CD4-positive, alpha-beta T cell treated with Interleukin-6 at 100 ng/mL for 8 hours (primary cell): ENCODE measurements at places on chromosomes 3 and 15.
A peak's percentile ranks its signal among the peaks of the same experiment; 100 is the strongest.

DNA sequence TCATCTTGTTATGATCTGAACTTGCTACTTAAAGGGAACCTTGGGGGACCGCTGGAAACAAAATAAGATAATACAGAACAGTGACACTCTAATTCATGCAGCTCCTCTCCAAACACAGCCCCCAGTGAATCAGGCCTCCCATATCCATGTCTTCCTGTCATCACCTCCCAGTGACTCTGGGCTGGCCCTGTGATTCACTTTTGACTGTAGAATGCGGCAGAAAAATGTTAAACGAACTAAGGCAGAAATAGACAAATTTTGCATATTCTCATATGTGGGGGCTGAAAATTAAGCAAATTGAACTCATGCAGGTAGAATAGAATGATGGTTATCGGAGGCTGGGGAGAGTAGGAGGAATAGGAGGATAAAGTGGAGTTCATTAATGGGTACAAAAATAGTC lies 20.2 kb upstream of the GADL1 start:
- DNase-seq = no peak

GRCh38 chr3:12934431-12934830 lies 93.1 kb upstream of the RPL32 start:
- no peak for DNase-seq

DNA sequence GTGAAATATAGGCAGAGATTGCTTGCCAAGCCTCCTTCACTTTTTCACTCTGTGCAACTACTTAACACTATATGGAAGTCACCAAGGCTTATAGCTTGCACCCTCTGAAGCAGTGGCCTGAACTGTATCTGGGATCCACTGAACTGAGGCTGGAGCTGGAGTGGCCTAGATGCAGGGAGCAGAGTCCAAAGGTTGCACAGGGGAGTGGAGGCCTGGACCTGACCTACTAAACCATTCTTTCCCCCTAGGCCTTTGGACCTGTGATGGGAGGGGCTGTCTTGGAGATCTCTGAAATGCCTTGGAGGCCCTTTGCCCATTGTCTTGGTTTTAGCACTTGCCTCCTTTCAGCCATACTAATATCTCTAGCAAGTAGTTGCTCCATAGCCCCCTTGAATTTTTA lies 57.5 kb downstream of the P2RY1 start:
- no peak for DNase-seq

- no peak for DNase-seq
Measured at GRCh38 chr15:70240082-70240481, 142.4 kb upstream of the TLE3 start.

DNA sequence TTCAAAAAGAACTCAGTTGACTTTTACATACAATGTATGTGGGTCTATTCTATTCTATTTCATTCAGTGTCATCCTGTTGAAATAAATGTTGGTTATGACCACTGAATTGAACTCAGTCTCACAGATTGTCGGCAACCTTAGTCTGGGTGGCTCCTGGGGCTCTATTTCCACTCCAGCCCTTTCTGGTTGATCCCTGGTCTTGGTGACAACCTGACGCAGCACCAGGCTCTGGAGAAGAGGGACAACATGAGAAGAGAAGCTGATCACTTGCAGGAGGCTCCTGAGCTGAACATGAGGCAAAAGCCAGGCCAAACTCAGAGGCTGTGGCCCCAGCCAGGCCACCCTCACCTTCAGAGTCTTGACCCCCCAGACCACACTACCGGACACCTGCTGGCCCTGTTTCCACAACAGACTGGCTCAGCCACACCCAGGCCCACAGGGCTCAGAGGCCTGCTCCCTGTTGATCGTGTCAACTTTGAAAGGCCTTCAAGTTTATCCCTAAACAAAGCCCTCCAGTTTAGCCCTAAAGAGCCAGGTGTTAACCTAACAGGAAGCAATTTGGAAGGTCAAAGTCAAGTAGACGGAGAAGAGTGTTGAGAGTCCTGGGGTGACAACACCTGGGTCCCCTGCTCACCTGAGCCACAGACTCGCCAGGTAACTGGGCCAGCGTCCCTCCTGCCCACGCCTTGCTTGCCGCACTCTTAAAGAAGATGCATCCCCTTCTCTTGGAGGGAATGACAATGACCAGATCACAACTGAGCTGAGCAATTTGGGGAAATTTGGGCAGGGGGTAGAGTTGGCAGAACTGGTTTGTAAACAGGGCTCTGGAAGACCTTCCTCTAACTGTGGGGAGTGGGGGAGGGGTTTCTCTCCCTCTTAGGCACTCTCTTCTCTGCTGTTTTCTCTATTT lies 15.4 kb upstream of the MUC20 start:
- DNase-seq = no peak

- DNase-seq = no peak
Measured at GRCh38 chr15:81809543-81809942, 236.3 kb downstream of the MEX3B start.

DNA sequence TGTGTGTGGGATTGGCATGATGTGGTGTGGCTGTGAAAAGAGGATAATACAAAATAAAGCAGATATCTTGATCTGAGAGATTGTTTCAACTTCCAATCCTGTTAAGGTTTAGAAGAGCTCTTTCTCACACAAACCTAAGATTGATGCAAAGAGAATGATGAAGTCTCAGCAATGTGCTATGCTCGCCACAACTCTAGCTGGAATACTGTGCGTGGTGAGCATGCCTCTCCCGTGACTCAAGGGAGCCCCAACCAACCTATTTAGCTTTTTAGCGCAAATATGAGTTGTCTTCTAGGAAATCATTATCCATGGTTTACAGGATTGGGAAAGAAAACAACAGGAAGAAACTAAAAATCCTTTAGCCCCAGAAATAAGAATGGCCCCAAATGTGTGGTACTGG lies 28.5 kb downstream of the BTLA start:
- DNase-seq = no peak

- DNase-seq = no peak
Measured at GRCh38 chr3:40213556-40213955, 96.0 kb upstream of the EIF1B start.

- DNase-seq = no peak
Measured at GRCh38 chr15:37101980-37102304, 1.6 kb upstream of the MEIS2 start.

DNA sequence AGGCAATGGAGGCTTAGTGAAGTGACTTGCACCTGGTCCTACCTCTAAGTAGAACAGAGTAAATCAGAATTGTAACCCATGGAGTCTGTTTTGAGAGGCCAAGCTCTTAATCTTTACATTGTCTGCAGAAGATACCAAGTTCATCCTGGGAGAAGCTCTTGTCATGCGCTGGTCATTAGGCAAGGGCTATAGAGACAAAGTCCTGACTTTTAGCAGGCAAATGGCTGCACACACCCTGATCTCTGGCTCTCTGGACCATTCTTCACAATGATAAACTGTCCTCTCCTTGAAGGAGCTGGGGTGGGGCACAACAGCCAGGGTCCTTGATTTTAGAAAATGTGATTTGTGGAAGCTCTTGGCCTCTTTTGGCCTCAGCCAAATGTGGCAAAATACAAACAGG lies 65.4 kb downstream of the MCTP2 start:
- no peak for DNase-seq

DNA sequence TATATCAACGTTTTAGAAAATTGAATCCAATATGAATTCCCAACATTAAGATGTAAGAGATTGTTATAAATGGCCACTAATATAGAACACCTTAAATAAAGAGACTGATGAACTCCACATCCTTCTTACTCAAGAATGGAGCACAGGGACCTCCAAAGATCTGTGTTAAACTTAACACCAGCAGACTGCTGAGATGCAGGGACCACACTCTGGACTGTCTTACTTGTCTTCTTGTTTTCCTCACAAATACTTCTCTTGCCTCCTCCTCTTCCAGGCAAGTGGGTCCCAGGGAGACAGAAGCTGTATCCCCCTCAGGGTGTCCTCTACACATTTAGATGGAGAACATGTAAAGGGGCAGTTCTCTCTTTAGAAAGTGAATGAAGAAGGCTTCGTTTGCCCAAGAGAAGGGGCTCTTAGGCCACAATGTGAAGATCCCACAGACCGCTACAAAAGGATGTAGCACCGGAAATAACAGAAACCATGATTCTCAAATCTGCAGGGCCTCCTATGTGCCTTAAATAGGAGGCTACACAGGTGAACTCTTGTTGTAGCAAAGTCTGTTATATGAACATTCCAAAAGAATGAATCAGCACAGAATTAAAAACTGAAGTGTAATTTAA lies 52.2 kb downstream of the SATB1 start:
- DNase-seq = peak; percentile 26

DNA sequence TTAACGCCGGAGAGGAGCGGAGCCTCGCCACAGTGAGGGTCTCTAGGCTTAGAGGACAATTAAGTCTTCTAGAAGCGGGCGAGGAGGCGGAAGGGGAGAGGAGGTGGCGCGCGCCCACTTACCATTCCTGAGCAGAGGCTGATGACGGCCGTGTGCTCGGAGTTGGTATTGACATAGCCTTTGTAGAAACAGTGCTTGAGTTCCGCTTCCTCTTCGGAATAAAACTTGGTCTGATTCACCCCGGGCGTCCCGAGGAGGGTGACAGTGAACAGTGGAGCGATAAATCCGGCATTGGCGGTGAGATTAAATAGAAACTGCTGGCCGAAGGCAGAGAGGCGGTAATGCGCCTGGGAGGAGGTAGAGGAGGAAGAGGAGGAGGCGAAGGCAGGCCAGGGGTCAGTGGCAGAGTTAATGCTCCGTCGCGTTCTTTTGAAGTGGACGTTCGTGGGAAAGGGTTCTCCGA lies 1.3 kb downstream of the ADAMTS9 start:
- DNase-seq = no peak

DNA sequence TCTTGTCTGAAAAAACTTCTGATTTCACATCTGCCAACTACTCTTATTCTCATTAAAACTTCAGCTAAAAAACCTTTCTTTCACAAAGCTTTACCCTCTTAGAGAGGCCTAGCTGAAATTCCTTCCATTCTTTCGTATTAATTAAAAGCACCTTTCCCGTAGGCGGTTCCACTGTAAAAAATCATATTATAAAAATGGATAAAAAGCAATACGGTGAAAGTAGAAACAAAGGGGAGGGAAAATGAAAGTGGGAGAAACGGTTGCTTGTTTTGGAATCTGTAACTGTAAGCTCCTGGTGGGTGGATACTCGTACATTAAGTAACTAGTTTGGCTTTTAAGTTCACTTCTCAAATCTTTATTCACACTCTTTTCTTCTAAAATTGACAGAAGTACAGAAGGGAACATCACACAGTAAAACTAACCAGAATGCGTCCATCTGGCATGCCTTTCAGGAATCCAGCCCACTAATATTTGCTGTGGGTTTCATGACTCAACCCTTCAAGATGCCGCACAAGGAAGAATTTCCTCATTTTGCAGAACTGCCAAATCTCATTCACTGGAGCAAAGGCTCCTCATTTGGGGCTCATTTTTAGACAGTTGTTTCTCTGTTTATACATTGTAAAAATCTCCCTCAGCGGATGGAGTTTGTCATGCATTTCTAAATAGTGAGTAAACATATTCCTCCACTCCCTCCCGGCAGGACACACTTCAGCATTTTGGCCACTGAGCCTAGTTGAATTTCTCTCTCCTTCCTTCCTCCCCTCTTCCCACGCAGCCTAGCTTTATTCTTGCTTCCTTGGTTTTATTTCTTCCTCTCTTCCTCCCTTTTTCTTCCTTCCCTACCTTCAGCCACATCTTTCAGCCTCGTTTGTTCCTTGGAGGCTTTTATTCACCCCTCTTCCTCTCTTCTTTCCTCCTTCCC lies 419.5 kb upstream of the NAALADL2 start:
- no peak for DNase-seq

GRCh38 chr3:46006238-46007032 lies 10.8 kb upstream of the FYCO1 start:
- no peak for DNase-seq

DNA sequence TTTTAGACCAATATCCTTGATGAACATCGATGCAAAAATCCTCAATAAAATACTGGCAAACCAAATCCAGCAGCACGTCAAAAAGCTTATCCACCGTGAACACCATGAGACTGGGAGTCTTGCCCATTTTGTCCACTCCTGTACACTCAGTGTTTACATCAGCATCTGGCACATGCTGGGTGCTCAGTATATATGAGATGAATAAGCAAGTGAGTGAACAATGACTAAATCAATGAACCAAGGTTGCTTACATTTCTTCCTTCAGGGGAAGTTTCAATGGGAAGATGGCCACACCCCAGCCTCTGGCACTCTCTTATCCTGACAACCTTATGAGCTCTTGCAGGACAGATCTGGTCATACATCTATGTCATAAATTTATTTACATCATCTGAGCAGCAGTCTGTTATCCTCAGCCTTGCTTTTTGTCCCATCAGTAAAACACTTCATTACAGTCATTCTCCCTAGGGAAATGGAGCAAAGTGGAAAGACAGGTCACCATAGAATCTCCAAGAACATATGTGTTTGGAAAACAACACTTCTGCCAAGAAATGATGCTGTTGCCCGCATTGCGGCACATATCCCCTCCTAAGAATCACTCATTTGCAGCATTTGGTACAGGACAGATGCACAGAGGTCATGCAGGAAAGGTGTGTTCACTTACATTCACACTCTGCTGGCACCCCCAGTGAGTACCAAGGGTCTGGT lies 171.8 kb upstream of the EIF1B start:
- DNase-seq = no peak

DNA sequence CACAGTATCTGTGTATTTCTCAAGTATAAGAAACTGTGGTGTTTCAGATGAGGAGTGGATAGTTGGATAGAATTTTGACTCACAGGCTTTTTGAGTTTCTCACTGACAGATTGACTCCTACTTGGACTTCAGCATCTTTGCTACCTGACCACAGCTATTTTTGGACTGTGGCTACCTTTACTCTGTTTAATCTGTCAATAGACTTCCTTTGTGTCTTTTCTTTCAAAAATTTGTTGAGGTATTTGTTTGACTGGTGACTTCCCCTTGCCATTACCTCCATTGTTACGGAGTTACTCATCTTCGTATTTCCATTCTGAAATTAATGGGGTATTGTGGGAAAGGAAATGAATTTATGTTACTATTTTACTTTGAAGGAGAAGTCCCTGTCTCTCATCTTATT lies 123.8 kb downstream of the AGBL1 start:
- no peak for DNase-seq

GRCh38 chr3:23112491-23112890 lies 90.6 kb upstream of the UBE2E2 start:
- DNase-seq = no peak

DNA sequence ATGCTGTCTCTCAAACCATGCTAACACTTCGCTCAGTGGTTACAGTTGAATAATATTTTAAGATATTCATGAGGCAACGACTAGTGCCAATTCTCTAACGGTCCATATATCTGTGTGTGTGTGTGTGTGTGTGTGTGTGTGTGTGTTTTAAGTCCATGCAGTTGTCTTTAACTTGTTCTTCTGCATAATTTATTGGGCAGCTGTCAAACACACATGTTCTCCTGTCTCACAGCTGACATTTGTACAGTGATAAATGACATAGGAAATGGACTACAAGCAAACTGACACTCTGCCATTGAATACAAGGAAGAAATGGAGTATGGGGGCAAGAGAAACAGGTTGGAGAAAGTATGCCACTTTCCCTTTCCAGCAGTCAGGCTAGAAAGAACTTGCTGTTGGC lies 172.0 kb downstream of the PDZRN3 start:
- no peak for DNase-seq
